ENCODE measurements at places on chromosomes 2 and 18. TPM values are rescaled to one million over a fixed set of nuclear protein-coding genes. Genes with fewer than 3 reads are reported as not detected.

GRP gene
- total RNA-seq, result not detected

DLX2 gene
- not detected for total RNA-seq

SLC1A4 gene
- 12.6 TPM for total RNA-seq

MTLN gene
- total RNA-seq, result 61.6 TPM

LINC00305 gene
- total RNA-seq, result not detected

NAGK gene
- 200 TPM for total RNA-seq

GNAL gene
- total RNA-seq, result 8.8 TPM

TEX44 gene
- not detected for total RNA-seq

RAB17 gene
- 7.8 TPM for total RNA-seq

RTP5 gene
- total RNA-seq, result not detected

FER1L5 gene
- 0.16 TPM for total RNA-seq

CDH20 gene
- not detected for total RNA-seq

SERPINB12 gene
- total RNA-seq, result 0.60 TPM

LIPG gene
- 8.6 TPM for total RNA-seq

C2orf66 gene
- total RNA-seq, result not detected

SCG2 gene
- 0.12 TPM for total RNA-seq

ACMSD gene
- not detected for total RNA-seq

ORC2 gene
- 21.8 TPM for total RNA-seq

HNRNPA3 gene
- total RNA-seq, result 142 TPM

NFATC1 gene
- total RNA-seq, result 1.8 TPM

SLC9A4 gene
- total RNA-seq, result 0.08 TPM

COBLL1 gene
- 92.0 TPM for total RNA-seq

CRYGC gene
- not detected for total RNA-seq

MOCOS gene
- total RNA-seq, result 16.0 TPM

ATP6V1B1 gene
- 2.4 TPM for total RNA-seq

ATP6V1C2 gene
- 5.1 TPM for total RNA-seq

DSC3 gene
- total RNA-seq, result 319 TPM

PDE11A gene
- not detected for total RNA-seq

KRTCAP3 gene
- 26.0 TPM for total RNA-seq

SMC6 gene
- total RNA-seq, result 24.4 TPM

ERCC3 gene
- total RNA-seq, result 19.0 TPM

NLRC4 gene
- total RNA-seq, result 0.08 TPM

ASXL3 gene
- total RNA-seq, result 0.32 TPM

RGPD3 gene
- 0.04 TPM for total RNA-seq

PRKAG3 gene
- total RNA-seq, result not detected

NTSR2 gene
- not detected for total RNA-seq

STPG4 gene
- 0.16 TPM for total RNA-seq

SOX11 gene
- not detected for total RNA-seq

CHRNG gene
- not detected for total RNA-seq

NABP1 gene
- 32.8 TPM for total RNA-seq

TGIF1 gene
- 22.4 TPM for total RNA-seq

SERPINB10 gene
- total RNA-seq, result 0.36 TPM

OXER1 gene
- 0.40 TPM for total RNA-seq

NAPG gene
- total RNA-seq, result 24.4 TPM

GNLY gene
- total RNA-seq, result 0.44 TPM

SIGLEC15 gene
- not detected for total RNA-seq

HNMT gene
- total RNA-seq, result 2.5 TPM

TCF23 gene
- not detected for total RNA-seq

ANO7 gene
- 0.12 TPM for total RNA-seq

TUBA3E gene
- not detected for total RNA-seq

ATG4B gene
- 38.3 TPM for total RNA-seq

FBXO15 gene
- total RNA-seq, result 0.76 TPM

TTC31 gene
- 10.5 TPM for total RNA-seq

ZNF804A gene
- not detected for total RNA-seq

GPR75 gene
- total RNA-seq, result 1.5 TPM

Data from esophagus mucosa (tissue), 1 donor.